ENCODE measurements at places on chromosomes 3 and 15. TPM values are rescaled to one million over a fixed set of nuclear protein-coding genes. Genes with fewer than 3 reads are reported as not detected.

DNA sequence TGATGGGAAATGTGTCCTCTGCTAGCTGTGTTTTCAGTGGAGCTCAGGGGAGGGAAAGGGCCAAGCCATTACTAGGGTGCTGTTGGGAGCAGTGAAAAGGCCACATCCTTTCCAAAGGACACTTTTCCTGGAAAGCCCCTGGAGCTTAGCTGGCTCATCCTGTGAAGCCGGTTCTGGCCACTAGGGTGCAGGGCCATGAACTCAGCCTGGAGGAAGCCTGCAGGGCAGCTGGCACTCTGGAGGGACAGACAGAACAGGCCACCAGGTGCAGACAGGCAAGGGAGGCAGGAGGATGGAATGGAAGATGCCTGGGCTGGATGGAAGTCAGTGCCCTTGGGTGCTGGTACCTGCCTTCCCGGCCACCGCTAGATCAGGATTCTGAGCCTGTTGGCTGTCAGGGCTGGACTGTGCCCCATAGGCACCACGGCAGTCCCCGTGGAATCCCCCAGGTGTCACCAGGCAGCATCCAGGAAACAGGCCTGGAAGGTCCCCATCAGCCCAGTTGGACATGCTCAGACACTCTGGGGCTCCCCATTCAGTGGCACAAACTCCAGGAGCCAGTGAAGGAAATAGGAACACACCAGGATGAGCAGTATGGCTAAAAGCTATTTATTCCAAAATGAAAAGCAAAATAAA lies 76.2 kb upstream of the C2CD4B start:
- DNase-seq, result no peak

GRCh38 chr3:133424937-133425869 lies 25.3 kb downstream of the BFSP2 start:
- no peak for DNase-seq

DNA sequence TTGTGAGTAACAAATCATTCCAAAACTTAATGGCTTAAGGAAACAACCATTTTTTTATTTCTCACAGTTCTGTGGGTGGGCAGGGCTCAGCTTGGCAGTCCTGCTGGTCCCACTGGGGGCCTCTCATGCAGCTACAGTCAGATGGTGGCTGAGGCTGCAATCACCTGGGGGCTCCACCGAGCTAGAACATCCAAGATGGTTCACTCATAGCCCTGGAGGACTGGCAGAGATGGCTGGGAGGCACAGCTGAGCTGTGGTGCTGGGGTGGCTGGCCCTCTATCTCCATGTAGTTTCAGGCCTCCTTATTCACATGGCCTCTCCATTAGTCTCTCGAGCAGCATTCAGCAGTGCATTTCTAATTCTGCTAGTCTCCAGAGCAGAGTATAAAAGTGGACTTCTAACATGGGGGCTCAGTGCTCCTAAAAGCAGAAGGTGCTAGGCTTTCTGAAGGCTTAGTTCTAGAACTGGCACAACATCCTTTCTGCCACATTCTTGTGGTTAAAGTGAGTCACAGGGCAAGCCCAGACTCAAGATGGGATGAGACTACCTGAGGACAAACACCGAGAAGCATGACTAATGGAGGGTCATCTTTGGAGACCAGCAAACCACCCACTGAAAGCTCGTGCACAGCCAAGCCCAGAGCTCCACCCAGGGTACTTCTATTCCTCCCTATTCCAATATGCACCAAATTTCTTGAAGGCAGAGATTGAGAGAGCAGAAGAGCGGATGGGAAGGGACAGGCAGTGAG lies 6.3 kb downstream of the CAV3 start:
- no peak for DNase-seq

DNA sequence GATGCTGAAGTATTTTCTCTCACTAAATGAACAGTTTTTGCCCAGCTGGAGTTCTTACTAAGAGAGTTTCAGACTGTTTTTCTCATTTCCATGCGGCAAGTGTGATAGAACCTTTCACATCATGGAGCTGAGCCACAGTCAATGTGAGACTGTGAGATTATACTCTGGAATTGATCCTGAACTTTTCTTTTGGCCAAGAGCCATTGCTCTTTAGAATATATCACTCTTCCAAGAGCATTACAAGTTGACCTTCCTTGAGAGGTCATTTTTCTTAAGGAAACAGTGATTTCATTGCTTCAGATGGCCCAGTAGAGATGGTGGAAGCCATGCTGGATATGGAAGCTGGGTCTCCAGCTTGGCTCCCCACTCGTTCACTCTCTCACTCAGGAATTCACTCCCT lies 212.9 kb upstream of the UMPS start:
- DNase-seq, result no peak

The ERC2 gene
- 0.84 TPM for total RNA-seq

DNA sequence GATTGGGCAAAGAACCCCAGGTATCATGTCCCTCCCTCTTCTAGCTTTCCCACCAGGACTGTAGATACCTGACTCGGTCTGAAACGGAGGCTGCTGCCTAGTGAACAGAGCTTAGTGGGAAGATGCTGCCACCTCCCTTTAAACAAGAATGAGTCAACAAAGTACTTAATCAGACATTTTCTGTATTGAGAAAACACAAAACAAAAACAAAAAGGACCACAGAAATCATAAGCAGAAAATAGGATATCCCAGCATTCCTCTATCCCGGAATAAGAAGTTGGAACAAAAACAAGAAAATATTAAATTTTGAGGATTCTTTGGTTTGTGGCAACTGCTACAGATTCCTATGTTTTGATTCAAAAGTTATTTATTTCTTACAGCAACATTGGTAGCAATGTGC lies 51.7 kb upstream of the COL8A1 start:
- DNase-seq, result no peak

- no peak for DNase-seq
Measured at GRCh38 chr3:48634661-48635221, 520 bp downstream of the SLC26A6 start.

The GPR87 gene
- not detected for total RNA-seq

GRCh38 chr3:126850370-126851085 lies 132.4 kb upstream of the PLXNA1 start:
- no peak for DNase-seq

The IGDCC3 gene
- not detected for total RNA-seq

The DAZL gene
- total RNA-seq, result not detected

- no peak for DNase-seq
Measured at GRCh38 chr3:30598668-30599545, 7.5 kb upstream of the TGFBR2 start.

The PP2D1 gene
- total RNA-seq, result not detected

DNA sequence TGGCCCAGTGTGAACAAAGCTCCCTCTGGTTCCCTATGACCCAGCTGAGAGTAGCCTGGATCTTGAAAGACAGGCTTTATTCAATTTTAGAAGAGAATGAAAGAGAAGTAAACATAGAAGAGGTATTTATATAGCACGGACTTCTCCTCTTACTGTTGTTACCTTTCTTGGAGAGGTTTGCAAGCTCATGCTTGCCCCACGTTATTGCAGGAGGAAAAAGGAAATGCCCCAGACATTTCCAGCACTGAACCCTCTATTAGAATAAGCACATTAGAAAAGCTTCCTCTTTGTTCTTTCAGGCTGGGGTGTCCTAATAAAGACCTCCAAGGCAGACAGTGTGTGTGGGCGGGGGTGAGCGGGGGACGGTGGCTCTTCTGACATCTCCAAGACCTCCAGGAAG lies 98.7 kb upstream of the AGBL1 start:
- DNase-seq, result no peak

The SERPINI2 gene
- total RNA-seq, result not detected

DNA sequence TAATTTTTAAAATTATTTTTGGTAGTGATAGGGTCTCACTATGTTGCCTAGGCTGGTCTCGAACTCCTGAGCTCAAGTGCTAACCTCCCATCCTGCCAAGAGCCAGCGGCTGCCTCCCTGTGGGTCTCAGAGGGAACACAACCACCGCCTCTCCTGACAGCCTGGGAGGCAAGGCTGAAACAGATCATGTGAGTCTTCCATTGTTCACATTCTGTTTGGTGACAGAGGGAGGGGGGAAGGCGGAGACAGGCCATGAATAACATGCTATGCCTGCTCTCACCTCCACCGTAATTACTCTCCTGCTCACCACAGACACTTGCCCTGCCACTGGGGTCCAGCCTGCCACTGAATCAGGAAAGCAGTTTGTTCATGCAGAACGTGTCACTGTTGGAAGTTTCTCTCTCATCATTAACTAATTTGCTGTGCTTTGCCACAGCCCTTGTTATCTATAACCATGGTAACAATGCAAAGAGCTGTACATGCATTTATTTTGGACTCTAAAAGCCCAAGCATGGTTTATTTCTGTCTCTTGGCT lies 78.4 kb upstream of the RASGRF1 start:
- DNase-seq, result no peak

DNA sequence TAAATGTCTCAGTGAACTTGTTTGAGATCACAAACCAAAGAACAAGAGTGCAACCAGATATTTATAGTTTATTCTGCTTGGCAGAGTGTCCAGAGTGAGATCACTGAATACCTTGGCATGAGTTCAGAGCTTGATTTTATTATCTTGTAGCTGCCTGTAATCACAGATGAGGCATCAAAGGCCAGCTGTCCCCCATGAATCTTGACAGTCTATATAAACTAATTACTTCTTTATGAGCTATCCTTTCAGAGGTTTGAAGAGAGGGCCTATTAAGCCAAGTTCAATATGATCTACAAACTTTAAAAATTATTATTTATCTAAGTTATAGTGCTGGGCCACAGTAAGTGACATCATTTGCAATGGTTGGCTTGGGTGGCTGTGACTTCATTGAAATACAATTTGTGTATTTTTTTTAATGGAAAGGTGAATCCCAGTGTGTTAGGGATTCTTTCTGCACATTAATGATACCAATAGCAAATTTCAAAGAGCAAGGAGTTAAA lies 251.5 kb downstream of the CLSTN2 start:
- DNase-seq, result no peak

The IL17RE gene
- 8.1 TPM for total RNA-seq

DNA sequence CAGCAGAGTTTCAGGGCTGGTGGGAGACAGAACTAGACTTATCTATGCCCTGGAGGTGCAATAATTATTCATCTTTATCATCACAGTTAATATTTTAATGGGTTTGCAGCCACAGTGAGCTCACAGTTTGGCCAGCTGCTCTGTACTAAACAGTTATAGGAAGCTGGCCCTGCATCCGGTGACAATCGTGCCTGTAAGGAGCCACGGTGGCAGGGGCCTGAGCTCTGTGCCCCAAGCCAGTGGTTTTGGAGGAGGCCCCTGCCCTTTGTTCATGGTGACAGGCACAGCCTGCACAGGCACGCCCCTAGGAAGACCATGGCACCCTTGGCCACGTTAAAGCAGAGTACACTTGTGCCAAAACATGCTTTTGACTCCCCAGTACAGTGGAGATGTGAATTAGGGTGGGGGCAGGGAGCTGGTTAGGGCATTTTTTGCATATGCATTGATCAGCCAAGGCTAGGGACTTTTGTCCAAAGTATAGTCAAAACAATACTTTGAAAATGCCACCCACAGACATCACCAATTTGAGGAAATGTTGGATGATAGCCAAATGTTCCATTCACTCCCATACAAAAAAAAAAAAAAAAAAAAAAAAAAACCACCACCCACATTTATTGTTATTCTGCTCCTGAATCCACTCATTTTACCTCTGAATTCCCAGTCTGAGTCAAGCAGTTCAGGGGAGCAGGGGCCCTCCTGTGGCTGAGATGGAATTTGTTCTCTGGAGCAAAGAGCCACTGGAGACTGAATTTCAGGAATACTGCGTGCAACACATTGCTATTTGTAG lies 3.4 kb upstream of the RFTN1 start:
- no peak for DNase-seq

- DNase-seq, result no peak
Measured at GRCh38 chr15:58589047-58589446, 157.3 kb downstream of the LIPC start.

- no peak for DNase-seq
Measured at GRCh38 chr3:127699416-127700300, 26.9 kb downstream of the ABTB1 start.

The APOD gene
- 4,664 TPM for total RNA-seq

GRCh38 chr15:101332061-101332467 lies 37.0 kb upstream of the SNRPA1 start:
- no peak for DNase-seq

GRCh38 chr3:123285066-123285465 lies 83.3 kb downstream of the SEC22A start:
- no peak for DNase-seq

All from tibial nerve (tissue), 4 donors.